NCI-H1105 (cell line): ENCODE measurements at places on chromosomes 12 and 14.

- DNase-seq = no peak
These were observed 39.8 kb downstream of the MSRB3 start for GRCh38 chr12:65318186-65318685.

DNA sequence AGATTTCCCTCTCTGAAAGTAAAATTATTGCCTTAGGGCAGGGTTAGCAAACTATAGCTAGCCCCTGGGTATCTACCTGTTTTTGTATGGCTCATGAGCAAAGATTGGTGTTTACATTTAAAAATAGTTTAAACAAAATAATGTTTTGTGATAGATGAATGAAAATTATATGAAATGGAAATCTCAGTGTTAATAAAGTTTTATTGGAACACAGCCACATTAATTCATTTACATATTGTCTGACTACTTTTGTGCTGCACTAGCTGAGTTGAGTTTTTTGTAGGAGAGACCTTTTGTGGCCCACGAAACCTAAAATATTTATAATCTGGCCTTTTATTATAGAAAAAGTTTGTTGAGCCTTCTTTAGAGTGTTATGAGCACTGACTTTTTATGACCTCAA is 48.5 kb downstream of the ADIPOR2 start:
- DNase-seq = no peak

DNA sequence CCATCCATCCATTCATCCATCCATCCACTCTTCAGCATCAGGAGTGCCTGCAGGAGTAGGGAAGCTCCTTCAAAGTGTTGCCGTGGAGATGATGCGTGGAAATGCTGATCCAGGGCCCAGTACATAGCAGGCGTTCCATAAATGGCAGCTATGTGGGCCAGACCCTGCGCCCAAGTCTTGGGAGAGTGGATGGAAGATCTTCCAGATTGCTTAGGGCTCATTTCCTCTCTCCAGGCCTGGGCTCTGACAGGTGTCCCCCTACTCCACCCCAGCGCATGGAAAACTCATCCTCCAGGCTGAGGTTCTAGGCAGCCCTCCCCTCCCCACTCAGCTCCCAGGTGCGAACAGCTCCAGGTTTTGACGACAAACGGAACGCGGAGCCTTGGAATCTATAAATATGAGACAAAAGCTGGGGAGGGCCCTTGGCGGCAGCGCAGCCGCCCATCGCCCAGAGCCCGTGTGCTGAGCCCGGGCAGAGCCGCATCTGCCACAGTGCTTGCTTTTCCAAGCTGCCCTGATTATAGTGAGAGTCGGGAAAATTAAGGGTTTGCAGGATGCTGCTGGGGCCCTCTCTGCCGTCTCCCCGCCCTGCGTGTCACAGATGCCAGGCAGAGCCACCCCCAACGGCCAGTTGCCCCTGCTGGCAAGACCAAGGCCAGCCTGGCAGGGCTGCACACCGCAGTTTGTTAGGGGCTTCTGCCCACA is 1.6 kb downstream of the BEGAIN start:
- DNase-seq = no peak

- DNase-seq = no peak
These were observed 319.4 kb downstream of the VRK1 start for GRCh38 chr14:97116546-97116945.

GRCh38 chr14:32710731-32711680 is 227.7 kb upstream of the NPAS3 start:
- DNase-seq = peak; percentile 51

- no peak for DNase-seq
These were observed 8.0 kb upstream of the ANKRD9 start for GRCh38 chr14:102517392-102518062.

DNA sequence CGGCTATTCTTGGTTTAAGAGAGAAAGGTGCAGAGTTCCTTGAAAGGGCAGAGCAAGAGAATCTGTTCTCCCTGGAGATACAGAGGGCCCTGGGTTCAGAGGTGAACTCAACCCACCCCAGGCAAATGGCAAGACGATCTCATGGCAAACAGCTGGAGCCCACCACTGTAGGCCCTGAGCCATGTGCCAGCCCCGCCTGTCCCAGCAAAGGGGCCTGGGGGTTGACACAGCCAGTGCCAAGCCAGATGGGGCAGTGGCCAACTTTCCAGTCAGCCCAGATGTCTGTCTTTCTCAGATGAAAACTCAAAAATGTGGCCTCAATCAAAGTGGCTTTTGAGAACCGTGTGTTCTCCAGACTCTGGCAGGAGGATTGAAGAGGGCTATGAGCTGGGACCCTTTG is 51.8 kb downstream of the ISCA2 start:
- no peak for DNase-seq
